AG04449 (cell line): ENCODE measurements at places on chromosomes 1 and 21.
A peak's percentile ranks its signal among the peaks of the same experiment; 100 is the strongest.

GRCh38 chr1:1058921-1059493, 15.1 kb downstream of the RNF223 start:
- no peak for DNase-seq

- DNase-seq: no peak
These were observed 22.9 kb upstream of the CLSTN1 start for GRCh38 chr1:9846611-9847171.

- no peak for DNase-seq
These were observed 20.0 kb downstream of the DNAJC16 start for GRCh38 chr1:15546641-15547040.

- DNase-seq: no peak
These were observed 31.3 kb upstream of the TRIM67 start for GRCh38 chr1:231130544-231130943.

DNA sequence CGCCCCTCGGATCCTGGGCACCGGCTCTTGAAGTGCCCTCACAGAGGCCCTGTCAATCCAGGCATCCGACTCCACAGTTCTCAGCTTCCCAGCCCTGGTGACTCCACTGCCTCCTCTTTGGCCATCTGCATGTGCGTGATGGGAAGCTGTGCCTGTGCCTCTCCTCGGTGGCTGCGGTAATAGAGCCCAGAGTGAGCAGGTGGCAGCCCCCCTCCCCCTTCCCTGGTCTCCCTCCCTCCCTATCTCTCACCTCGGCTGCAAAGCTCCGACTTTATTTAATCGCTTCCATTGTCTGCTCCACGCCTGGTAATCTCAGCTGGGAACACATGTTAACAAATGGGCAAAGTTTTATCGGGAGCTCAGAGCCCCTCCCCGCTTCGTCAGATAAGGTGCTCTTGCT, 91.9 kb downstream of the IGSF21 start:
- no peak for DNase-seq

DNA sequence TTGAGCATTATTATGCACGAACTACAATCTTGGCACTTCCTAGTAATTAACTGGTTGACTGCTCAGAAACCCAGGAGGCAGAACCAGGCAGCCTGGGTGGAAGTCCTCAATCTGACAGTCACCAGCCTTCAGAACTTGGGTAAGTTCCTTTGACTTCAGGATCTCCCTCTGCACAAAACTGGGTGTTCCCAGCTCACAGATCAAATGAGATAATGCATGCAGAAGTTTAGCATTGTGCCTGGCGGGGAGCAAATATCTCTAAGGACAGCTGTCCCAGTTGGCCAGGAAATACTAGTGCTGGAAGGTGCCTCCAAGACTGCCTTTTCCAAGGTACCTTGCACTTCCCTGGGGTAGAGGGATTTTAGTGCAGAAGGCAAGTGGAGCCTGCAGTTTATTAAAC, 294.8 kb downstream of the PCP4 start:
- DNase-seq: no peak

DNA sequence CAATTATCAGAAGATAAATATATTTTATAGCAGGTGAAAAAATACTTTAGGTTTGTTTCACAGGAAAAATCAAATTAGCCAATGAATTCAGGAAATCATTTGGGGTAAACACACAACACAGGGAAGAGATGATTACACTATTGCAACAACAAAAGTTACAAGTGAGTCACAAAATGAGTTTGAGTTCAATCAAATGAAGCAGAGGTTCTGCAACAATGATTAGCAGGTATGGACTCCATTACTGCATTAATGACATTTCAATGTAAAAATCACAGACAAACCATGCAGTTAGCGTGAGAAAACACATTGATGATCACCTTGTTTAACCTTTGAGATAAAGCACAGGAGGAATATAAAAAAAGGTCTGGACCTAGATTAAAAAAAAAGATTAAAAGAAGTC, 9.7 kb downstream of the ADGRL4 start:
- DNase-seq: no peak

DNA sequence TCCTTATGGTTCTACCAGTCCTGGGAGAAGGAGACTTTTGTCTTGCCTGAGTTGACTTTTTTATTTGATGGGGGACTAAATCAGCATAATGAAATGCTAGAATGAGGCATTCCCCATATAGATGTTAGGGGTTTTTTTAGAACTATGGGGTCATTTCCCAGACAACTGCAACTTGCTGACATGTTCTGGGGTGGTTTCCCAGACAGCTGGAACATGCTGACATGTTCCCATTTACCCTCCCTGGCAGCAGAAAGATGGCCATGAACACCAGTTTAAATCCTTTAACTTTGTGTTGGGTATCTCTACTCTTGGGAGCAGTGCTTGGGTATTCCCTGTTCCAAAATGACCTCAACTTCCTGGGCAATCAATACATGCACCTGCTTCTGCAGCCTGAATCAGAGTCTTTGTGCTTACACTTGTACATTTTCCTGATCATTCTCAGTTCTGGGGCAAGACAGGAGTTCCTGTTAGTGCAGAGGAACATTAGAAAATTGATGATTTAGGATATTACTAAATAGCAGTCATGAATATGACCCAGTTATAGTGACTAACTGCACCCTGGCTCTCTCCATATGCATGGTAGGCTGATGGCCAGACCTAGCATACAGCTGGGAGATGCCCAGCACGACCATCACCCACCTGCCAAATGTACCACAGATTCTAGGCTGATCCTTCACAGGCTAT, 75.4 kb upstream of the CD5L start:
- DNase-seq: no peak

DNA sequence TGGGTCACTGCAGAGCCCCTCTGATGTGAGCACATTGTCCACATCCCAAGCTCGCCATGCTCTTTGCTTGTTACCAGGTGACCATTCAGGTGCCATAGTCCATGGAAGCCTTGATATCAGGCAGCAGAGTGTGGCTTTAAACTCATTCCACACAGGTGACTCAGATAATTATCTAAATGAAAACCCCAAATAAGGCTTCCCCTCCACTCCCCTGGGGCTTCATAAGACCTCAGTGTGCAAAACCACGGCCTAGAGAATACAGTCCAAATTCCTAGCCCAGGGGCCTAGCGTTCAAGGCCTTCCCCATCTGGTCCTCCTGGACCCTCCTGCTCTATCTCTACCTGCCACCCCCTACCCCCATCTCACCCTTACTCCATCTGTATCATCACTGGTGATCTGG, 97.1 kb downstream of the ARHGEF10L start:
- DNase-seq: no peak

DNA sequence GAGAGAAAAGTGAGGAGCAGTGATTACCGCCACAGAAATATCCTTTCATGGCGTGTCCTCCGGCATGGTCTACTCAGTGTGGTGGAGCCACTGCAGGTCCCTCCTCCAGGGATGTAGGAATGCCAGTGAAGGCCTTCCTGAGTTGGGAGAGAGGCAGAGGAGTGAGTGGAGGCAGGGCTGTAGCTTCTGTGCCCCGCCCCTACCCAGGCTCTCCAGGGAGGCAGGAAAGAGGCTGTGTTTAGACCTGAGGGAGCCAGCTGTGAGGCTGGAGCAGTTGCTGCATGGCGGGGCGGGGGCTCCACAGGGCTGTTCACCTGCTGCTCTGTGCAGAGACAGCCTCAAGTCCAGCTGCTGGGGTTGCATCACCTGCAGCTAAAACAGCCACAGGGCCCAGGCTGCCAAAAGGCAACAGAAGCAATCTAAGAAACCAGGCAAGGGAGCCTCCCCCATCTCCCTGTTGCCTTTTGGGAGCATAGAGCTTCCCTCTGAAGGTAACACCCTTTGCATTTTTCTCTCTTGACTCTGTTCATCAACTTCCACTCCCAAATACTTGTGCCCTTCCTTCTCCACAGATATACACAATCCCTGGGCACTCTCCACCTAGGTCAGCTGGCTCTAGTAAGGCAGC, 801 bp upstream of the ANXA9 start:
- no peak for DNase-seq

GRCh38 chr1:2203671-2204414, 9.3 kb upstream of the FAAP20 start:
- no peak for DNase-seq

DNA sequence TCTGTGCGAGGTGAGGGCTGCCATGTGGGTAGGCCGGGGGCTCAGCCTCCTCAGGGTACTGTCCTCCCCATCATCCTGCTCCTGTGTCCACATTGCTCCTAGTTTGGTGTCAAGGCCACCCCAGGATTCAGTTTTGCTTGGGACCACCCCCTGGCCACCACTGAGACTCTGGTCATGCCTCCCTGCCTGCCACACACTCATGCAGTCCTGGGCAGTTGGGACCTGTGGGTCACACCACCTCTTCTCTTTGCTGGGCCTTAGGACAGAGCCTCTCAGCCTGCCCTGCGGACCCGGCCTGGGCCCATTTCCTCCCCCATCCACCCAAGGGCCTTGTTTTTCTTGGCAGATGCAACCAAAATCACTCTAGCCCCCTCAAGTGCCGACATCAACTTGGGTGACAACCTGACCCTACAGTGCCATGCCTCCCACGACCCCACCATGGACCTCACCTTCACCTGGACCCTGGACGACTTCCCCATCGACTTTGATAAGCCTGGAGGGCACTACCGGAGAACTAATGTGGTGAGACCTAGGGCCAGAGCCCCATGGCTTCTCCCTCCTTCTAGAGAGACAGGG, 19.4 kb downstream of the TMEM81 start:
- no peak for DNase-seq

DNA sequence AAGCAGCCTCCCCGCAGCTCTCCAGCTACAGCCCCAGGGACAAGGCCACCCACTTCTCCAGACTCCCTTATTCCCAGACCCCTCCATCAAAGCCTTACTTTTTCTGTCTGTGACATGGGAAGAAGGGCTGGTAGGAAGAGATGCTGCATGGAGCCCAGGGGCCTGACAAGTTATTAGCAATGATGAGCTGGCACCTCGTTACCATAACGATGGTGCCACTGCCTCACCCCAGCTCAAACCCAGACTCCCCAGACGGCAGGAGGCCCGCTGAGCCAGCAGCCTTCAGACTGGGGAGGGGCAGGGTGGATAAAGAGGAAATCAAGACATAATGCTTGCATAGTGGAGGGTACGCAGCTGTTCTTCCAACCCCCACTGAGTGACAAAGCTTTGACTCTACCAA, 3.3 kb downstream of the DLGAP3 start:
- DNase-seq: no peak

- no peak for DNase-seq
These were observed 108.1 kb downstream of the C1orf21 start for GRCh38 chr1:184494929-184495328.

DNA sequence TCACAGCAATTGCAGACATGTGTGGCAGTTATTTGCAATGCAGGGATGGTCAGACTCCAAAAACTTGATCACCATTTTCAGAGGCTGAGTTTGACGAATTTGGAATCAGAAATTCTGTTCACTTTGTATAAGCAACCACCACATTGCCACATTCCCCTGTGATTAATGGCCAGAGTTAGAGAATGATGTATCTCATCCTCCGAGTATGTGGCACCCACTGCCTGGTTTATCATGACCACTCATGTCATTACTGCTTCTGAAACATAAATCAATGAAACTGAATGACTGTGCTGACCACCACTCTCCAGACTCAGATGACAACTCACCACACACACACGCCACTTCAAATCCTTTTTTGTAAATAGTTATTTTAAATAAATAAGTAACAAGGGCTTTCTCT, 66.6 kb upstream of the CACHD1 start:
- DNase-seq: no peak

- peak; percentile 70 for DNase-seq
These were observed 54.6 kb upstream of the SYT14 start for GRCh38 chr1:209883341-209883971.

DNA sequence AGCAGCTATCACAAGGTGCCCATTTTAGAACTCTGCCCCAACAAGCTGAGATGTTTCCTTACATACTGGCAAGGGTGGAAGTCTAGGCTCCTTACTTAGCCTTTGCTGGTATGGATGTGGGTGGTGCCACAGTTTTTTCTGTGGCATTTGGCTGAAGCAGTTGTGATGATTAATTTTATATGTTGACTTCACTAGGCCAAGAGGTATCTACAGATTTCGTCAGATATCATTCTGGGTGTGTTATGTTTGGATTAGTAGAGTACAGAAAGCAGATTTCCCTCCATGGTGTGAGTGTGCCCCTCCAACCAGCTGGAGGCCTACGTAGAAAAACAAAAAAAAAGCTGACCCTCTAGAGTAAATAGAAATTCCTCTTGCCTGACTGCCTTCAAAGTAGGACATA, 317.0 kb downstream of the BARHL2 start:
- DNase-seq: no peak

- peak; percentile 24 for DNase-seq
These were observed 74.3 kb upstream of the RAB4A start for GRCh38 chr1:229196404-229197264.

GRCh38 chr1:213106298-213106697, 55.3 kb downstream of the RPS6KC1 start:
- DNase-seq: no peak

DNA sequence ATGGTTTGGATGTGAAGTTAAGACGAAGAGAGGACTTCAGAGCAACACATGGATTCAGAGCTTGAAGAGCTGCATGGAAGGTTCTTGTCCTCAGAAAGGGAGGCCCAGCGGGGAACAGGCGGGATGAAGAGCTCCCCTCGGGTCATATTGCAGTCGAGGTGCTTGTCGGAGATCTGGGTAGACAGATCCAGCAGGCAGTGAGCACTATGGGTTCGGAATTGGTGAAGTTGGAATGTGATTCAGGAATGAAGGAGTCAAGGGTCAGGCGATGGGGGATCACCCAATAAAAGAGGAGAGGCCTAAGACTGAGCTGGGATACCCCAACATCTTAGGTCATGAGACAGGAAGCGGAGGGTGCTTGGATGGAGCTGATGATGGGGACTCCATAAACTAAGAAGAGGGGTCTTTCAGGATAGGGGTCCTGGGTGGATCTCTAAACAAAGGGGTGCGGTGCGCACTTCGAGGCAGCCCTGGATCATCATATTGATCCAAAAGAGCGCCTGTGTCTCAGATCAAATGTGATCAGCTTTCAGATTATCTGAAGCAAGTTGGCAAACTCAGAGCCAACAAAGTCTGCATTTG, 176.3 kb upstream of the VAMP3 start:
- DNase-seq: no peak

- no peak for DNase-seq
These were observed 5.5 kb downstream of the DYNLT5 start for GRCh38 chr1:66757722-66758240.
